ENCODE measurements at places on chromosomes 13 and 19.

DNA sequence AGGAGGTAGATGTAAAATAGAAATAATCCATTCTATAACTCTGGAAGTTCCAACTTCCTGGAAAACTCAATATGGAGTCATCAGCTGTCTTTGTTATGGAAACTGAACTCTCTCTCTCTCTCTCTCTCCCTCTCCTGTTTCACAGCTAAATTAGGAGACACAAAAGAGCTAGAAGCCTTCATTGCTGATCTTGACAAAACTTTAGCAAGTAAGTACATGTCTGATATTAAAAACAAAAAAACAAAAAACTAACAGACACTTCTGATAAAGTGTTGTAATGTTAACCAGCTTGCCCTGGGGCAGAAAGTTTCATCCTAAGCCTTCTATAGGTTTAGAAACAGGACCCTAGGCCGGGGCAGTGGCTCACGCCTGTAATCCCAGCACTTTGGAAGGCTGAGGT lies 11.3 kb downstream of the RGCC start:
- DNase-seq: no peak

- no peak for DNase-seq
These were observed at the start of gene GNA15 for GRCh38 chr19:3135961-3136683. Gene GNA15, plus strand, starts transcription at chr19:3136033. Its CDS starts 418 bp downstream, at chr19:3136451.

GRCh38 chr19:5907241-5907640 lies 2.6 kb downstream of the VMAC start:
- no peak for DNase-seq

DNA sequence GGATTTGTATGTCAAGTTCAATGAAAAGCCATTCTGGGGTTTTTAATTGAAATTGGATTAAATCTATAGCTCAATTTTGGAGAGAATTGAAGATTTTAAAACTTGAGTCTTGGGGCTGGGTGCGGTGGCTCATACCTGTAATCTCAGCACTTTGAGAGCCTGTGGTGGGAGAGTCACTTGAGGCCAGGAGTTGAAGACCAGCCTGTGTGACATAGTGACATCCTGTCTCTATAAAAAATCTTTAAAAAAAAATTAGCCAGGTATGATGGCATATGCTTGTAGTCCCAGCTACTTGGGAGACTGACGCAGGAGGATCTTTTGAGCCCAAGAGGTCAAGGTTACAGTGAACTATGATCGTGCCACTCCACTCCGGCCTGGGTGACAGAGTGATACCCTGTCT lies 41.2 kb downstream of the VAV1 start:
- DNase-seq: no peak

- no peak for DNase-seq
These were observed 8.7 kb downstream of the MEGF8 start for GRCh38 chr19:42333975-42334696.

DNA sequence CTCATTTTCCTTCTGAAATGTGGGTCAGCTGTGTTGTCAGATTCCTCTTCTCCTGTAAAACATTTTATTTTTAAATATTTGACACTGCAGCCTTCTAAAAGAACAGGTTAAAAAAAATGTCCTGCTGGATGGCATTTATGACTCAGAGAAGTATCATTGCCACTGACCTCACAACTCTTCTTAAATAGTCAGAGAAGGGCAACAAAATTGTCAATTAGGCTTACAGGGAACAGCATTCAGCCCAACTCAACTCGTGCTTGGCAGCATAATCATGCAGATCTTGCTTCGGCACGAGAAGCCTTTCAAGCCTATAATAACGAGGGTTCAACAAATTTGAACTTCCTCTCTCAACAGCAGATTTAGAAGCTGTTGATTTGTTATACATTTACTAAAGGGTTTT lies 296.7 kb upstream of the DACH1 start:
- no peak for DNase-seq

GRCh38 chr19:19062454-19063182 lies 1.2 kb upstream of the SLC25A42 start:
- DNase-seq: no peak

DNA sequence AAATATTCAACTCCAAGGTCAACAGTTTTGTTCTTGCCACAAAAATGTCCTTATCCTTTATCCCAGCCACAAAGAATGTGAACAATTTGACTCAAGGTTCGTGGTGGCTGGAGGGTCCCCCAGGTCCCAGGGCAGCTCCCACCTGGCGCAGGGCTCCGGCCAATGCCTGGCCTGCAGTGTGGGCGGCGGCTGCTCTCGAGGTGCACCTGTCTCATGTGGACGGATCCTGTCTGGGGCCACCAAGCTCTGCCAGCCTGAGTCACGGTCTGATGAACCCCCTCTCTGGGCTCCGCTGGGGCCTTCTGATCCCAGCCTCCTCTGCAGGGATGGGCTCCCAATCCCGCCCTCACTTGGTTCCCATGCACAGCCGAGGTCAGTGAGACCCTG lies 49.4 kb downstream of the GAS6 start:
- DNase-seq: no peak

DNA sequence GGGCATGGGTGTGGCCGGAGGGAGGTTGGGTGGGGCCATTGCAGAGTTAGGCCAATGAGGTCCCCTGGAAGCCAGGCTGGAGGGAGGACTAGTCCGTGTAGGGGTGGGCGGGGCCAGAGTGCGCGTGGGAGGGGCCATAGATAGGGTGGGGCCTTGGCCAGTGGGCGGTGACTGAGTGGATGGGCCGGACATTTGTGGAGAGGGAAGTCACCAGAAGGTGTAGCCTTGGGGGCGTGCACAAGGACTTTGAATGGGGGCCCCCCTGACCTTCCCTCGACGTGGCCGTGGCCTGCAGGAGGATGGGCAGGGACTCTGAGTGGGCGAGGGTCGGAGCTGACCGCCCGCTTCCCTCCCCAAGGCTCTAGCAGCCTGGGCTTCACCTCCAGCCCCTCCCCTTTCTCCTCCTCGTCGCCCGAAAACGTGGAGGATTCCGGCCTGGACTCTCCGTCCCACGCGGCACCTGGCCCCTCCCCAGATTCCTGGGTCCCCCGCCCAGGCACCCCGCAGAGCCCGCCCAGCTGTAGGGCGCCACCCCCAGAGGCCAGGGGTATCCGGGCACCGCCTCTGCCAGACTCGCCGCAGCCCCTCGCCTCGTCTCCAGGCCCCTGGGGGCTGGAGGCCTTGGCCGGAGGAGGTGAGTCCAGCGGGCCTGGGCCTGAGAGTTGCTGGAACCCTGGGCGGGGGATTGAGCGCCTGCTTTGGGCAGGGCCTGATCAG lies 16.5 kb upstream of the B3GNT3 start:
- peak; percentile 65 for DNase-seq

GRCh38 chr13:77878190-77878589 lies 40.4 kb downstream of the EDNRB start:
- DNase-seq: no peak

- no peak for DNase-seq
These were observed 17.5 kb upstream of the KBTBD6 start for GRCh38 chr13:41150058-41150457.

GRCh38 chr13:98157188-98157587 lies 14.3 kb downstream of the FARP1 start:
- no peak for DNase-seq

- no peak for DNase-seq
These were observed 131.9 kb downstream of the ITGBL1 start for GRCh38 chr13:101584331-101584730.

GRCh38 chr19:31461814-31462539 lies 112.7 kb upstream of the TSHZ3 start:
- no peak for DNase-seq

GRCh38 chr19:50478901-50479715 lies 2.5 kb upstream of the GARIN5A start:
- no peak for DNase-seq
